ENCODE measurements at places on chromosomes 7 and 10.

DNA sequence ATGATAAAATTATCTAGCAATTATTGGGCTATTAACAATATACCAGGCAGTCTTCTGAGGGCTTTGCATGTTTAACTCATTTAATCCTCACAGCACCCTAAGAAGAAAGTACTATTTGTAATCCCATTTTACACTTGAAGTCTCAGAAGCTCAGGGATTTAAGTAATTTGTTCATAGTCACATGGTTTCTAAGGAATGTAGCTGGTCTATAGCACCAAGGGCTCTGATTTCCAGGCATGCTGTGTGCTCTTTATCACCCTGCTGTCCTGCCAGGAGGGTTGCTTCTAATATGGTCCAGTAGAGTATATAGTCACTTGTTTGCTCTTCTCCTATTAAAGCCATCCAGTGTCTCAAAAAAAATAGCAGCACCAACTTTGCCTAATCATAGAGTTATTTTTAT, 417.2 kb downstream of the PLXDC2 start:
- DNase-seq = no peak

GRCh38 chr10:13776861-13777311, 190.1 kb downstream of the PRPF18 start:
- peak; percentile 29 for DNase-seq

DNA sequence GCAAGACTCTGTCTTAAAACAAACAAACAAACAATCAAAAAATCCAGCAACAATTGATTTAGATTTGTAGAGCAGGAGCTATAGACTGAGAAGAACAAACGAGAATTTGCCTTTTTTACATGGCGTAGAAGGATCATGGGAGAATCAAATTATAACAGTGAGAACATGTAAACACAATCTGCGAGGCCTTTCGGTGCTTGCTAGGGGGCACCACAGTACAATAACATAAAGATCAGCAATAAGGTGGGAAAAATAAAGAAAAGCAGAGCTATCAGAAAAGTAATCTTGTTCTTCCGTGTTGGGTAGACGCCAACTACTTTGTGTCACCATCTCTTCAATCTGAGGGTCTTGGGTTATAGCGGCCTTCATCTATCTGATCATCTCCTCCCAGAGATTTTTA, 82.2 kb downstream of the NOD1 start:
- no peak for DNase-seq

DNA sequence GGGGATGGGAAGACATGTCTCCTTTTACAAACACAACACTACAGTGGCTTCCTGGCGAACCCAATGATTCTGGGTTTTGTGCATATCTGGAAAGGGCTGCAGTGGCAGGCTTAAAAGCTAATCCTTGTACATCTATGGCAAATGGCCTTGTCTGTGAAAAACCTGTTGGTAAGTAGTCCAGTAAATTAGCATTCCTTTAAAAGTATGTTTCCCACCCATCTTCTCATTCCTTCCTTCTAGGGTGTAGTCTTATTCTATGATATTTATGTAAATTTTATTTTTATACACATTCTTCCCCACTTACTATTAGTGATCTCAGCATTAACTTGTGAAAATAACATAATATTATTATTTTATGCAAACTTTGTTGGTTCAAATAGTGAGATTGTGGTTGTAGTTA, 206.9 kb downstream of the ATRNL1 start:
- DNase-seq = no peak

- DNase-seq = no peak
These were observed 7.5 kb upstream of the CNPY1 start for GRCh38 chr7:155553871-155554270.

GRCh38 chr10:93977442-93977841, 16.3 kb upstream of the PLCE1 start:
- no peak for DNase-seq

GRCh38 chr10:83469728-83470331, 669.5 kb upstream of the GHITM start:
- DNase-seq = no peak

GRCh38 chr10:80409121-80409520, 770 bp downstream of the PRXL2A start:
- no peak for DNase-seq

- DNase-seq = no peak
These were observed 161.9 kb upstream of the WNT16 start for GRCh38 chr7:121166916-121167315.

All from germinal center (tissue), 1 donor.